ENCODE measurements at places on chromosomes 5 and 9. TPM values are rescaled to one million over a fixed set of nuclear protein-coding genes. Genes with fewer than 3 reads are reported as not detected.

FRMD3 gene
- total RNA-seq: 0.40 TPM

CEP72 gene
- total RNA-seq: 21.7 TPM

ALDH7A1 gene
- 111 TPM for total RNA-seq

DNA sequence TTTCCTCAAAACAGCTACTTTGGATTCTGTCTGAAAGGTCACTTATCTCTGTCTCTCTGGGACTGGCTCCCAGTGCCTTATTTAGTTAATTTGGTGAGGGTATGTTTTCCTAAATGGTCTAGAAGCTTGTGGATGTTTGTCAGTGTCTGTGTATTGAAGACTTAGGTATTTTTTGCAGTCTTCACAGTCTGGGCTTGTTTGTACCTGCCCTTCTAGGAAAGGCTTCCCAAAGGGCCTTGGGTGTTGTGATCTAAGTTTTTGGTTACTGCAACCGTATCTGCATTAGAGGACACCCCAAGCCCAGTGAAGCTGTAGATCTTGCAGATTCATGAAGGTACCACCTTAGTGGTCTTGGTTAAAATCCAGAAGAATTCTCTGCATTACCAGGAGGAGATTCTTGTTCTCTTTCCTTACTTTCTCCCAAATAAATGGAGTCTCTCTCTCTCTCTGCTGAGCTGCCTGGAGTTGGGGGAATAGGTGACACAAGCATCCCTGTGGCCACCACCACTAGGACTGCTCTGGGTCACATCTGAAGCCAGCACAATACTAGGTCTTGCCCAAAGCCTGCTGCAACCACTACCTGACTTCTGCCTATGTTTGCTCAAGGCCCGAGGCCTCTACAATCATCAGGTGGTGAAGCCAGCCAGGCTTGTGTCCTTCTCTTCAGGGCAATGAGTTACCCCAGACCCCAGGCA is 17.8 kb upstream of the CCNB1 start:
- H3K27me3 ChIP-seq: no peaks in the 10 kb centered on the region
- no peaks in the 10 kb centered on the region for H3K36me3 ChIP-seq
- no peak for DNase-seq
- no peak overlapping the region for H3K4me3 ChIP-seq

- H3K27me3 ChIP-seq: no peaks in the 10 kb centered on the region
- no peak overlapping the region for H3K4me3 ChIP-seq
- peaks cover 4% of the 10 kb centered on the region for H3K36me3 ChIP-seq
Measured at GRCh38 chr5:107778647-107779046, 107.9 kb upstream of the EFNA5 start.

DNA sequence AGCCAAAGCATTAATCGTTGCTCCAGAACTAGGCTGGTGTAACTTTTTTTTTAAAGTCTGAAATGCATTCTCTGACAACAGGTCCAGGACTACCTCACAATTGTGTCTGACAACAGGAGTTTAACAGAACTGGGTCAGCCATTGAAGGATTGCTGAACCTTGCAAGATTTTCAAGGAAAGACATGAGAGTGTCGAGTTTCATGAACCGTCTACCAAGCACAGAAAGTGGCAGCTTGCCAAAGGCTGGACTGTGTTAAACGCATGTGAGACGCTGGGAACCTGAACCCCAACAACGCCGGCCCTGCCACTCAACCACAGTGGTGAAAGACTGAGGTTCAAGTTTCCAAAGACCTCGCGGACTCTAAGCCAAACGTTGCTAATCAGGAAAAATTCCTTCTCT is 79.1 kb downstream of the LHFPL2 start:
- H3K27ac ChIP-seq: peak overlapping the region; percentile 68
- H3K4me1 ChIP-seq: peaks cover 38% of the 10 kb centered on the region
- peaks cover 11% of the 10 kb centered on the region for H3K36me3 ChIP-seq
- H3K27me3 ChIP-seq: no peaks in the 10 kb centered on the region
- DNase-seq: peak; percentile 45
- H3K4me3 ChIP-seq: peak overlapping the region; percentile 30

DNA sequence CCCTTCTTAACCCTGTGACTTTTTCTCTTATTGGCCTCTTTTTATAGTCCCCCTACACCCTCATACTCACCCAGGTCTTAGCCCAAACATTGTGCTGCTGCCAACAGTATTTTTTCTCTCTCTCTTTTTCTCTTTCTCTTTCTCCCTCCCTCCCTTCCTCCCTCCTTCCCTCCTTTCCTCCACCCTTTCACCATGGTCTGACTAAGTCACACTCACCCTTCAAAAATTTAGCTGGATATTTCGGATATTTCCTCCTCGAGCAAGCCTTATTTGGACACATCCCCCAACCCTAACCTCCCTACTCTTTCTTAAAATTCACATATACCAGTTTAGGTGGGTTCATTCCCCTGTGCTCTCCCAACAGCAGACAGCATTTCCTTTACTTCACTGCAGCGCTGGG is 64.7 kb downstream of the FGF1 start:
- H3K4me1 ChIP-seq: peaks cover 15% of the 10 kb centered on the region
- no peak overlapping the region for H3K4me3 ChIP-seq
- no peak for DNase-seq
- no peaks in the 10 kb centered on the region for H3K36me3 ChIP-seq
- no peak overlapping the region for H3K27ac ChIP-seq

GRCh38 chr9:94950579-94951323 is 224.3 kb downstream of the AOPEP start:
- H3K36me3 ChIP-seq: peaks cover under 1% of the 10 kb centered on the region
- peaks cover 58% of the 10 kb centered on the region for H3K4me1 ChIP-seq
- no peak for DNase-seq
- no peaks in the 10 kb centered on the region for H3K27me3 ChIP-seq

GRCh38 chr5:168295574-168296201 is 4.2 kb downstream of the WWC1 start:
- peak overlapping the region; percentile 34 for H3K4me3 ChIP-seq
- peak overlapping the region; percentile 85 for H3K27ac ChIP-seq
- peaks cover 5% of the 10 kb centered on the region for H3K27me3 ChIP-seq
- DNase-seq: peak; percentile 55

GRCh38 chr5:179124853-179125788 is 64.9 kb downstream of the ZNF354C start:
- H3K36me3 ChIP-seq: peaks cover 8% of the 10 kb centered on the region
- no peak overlapping the region for H3K4me3 ChIP-seq
- DNase-seq: peak; percentile 24
- no peaks in the 10 kb centered on the region for H3K4me1 ChIP-seq

DNA sequence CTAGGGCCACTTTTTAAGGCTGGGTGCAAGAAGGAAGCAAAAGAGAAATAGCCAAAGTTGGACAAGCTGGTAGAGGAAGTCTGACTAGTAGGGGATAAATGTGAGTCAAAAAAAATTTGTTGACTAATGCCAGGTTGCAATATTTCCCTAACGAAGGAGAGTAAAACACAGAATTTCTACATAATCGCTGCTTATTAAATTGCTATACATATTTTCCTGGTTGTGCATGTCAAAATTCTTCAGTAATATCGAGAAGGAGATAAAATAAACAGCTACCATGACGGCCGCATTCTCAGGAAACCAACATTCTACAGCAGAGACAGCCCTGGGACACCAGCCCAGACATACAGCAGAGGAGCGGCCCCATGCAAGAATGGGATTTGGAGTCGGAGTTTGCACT is 148.3 kb downstream of the ESM1 start:
- no peaks in the 10 kb centered on the region for H3K27me3 ChIP-seq
- peaks cover 18% of the 10 kb centered on the region for H3K4me1 ChIP-seq
- no peak overlapping the region for H3K27ac ChIP-seq
- DNase-seq: no peak
- H3K36me3 ChIP-seq: no peaks in the 10 kb centered on the region

- H3K36me3 ChIP-seq: no peaks in the 10 kb centered on the region
- DNase-seq: no peak
- H3K27me3 ChIP-seq: peaks cover 28% of the 10 kb centered on the region
- peaks cover 11% of the 10 kb centered on the region for H3K4me1 ChIP-seq
- no peak overlapping the region for H3K27ac ChIP-seq
Measured at GRCh38 chr9:17807613-17808282, 228.9 kb downstream of the SH3GL2 start.

Measured in mesothelial cell of epicardium (in vitro differentiated cells).